ENCODE measurements at places on chromosomes 5 and 9.

DNA sequence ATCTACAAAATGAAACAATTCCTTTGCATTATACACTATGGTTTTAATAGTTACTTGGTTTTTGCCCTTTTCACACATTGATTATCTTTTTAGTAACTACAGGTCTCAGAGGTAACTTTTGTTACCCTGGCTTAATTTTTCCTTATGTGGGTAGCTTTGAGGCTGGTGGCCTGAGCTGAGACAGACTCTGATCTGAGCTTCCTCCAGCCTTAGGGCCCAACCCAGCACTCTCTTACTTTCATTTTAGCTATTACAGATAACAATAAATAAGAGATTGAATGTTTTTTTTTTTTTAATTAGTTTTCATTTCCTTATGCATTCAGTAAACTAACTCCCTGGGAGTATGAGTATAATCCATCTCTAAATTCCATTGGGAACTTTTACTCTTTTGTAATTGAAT lies 15.1 kb upstream of the OXCT1 start:
- no peak for DNase-seq

DNA sequence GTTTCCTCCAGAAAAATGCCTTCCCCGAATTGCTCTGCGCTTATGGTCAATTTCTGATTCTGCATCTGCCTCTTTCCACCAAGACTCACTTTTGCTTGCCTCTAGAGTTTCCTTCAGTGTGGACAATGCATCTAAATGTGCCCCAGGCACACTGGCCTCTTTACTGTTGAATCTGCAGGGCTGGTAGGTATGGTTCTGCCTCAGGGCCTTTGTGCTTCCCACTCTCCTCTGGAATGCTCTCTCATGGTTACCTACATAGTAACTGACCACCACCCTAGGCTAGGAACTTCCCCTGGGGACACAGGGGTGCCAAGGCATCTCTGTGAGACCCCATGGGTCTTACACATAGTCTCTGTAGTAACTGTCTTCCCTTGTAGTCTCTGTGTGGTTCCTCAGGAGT lies 1258.6 kb downstream of the CDH12 start:
- no peak for DNase-seq

- no peak for DNase-seq
Observed at GRCh38 chr9:92439921-92440750, 15.9 kb upstream of the OMD start.

DNA sequence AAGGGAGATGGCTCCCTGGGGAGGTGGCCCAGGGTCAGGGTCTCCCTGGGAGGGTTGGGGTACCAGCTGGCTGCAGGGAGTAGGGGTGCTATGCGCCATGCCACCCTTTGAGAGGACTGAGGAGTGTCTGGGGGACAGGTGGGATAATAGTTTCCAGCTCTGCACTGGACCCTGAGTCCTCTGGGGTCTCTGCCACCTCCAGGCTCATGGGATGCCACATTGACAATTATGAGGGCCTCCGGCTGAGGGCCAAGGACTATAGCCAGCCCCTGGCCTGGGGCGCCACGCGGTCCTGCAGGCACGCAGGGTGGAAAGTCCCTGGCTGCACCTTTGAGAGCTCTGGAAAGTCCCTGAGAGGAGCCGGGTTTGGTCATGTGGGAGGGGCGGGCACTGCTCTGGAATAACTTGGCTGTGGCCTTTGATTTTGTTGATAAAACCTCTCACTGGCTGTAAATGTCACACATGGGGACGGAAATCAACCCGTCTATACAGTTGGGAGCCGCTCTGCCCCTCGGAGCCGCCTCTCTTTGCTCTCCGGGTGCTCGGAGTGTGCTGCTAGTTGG lies 16.0 kb downstream of the TRAF2 start:
- DNase-seq: peak; percentile 87

GRCh38 chr9:68651280-68651893 lies 53.7 kb upstream of the PIP5K1B start:
- DNase-seq: no peak

All from T-cell (primary cell).